Heart left ventricle (tissue), 16 donors: ENCODE measurements at places on chromosomes 5 and 9. TPM values are rescaled to one million over a fixed set of nuclear protein-coding genes. Genes with fewer than 3 reads are reported as not detected.

FUT7 gene
- polyA plus RNA-seq: 0.17 TPM

- DNase-seq: no peak
Measured at GRCh38 chr9:79801459-79801858, 229.7 kb downstream of the TLE4 start.

- peak; percentile 84 for DNase-seq
Measured at GRCh38 chr9:134377976-134378375, 51.7 kb downstream of the RXRA start.

DMRT3 gene
- polyA plus RNA-seq: not detected

- DNase-seq: no peak
Measured at GRCh38 chr5:36079200-36079781, 12.6 kb upstream of the UGT3A2 start.

DDX4 gene
- polyA plus RNA-seq: not detected

GRCh38 chr9:17453751-17454150, 125.1 kb upstream of the SH3GL2 start:
- no peak for DNase-seq

GRCh38 chr5:135689506-135689905, 110.7 kb upstream of the CXCL14 start:
- no peak for DNase-seq

DNA sequence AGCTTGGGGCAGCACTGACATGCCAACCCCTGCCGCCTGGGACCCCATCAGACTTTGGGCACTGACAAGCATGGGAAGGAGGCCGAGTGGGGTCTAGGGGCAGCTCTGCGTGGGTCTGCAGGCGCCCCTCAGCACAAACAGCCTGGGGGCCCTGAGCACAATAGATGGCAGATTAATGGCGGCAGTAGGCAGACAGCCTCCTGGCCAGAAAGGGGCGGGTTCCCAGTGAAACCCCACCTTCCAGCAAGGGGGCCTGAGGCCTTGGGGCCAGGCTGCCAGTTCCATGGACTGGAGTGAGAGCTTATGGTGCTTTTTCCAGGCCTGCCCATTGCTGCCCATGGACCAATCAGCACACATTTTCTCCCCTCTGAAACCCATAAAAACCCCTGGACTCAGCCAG, 2031.2 kb downstream of the EFNA5 start:
- DNase-seq: no peak

DNA sequence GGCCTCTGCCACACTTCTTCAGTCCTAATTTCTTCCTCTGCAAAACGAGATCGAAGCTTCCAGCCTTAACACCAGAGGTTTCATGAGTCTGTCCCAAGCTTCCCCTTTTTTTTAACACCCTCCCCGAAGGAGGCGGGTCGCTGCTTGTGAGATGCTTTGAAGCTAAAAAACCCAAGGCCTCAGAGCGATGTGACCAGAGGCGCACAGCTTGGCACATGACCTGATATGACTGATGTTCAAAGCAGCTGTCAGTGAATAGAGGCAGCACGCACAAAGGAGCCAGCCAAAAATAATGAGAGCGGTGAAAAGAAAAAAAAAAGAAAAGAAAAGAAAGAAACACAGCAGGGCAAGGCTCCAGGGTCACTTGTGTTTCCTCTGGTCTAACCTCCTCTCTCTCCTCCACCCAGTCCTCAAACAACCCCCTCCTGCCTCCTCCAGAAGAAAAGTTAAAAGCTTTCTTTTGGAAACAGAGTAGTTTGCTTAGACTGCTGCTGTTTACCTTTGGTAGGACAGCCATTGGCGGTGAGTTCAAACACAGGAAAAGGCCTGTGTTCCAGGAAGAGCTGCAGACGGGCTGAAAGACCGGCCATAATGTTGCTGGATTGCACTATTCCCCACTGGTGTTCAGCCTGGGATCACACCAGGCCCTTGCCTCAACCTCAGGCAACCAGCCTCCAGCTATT, 10.9 kb upstream of the ZNF366 start:
- DNase-seq: peak; percentile 35

DNA sequence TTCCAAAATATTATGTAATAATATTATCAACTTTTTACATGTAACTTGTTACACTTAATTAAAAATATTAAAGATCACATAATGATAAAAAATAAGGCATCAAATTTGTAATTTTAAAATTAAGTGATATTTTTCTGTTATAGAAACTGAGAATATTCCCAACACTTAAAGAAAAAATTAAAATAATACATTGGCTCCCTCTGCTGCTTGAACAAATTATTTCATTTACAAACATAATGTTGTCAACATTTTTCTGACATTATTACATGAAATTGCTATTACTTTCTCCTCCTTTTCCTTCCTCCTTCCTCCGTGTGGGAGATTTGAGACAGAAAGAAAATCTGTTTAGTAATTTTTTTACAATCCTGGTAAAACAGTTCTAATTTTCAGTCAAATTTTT, 42.3 kb downstream of the RNF180 start:
- no peak for DNase-seq

GRCh38 chr5:56482363-56482762, 249.2 kb upstream of the ANKRD55 start:
- DNase-seq: no peak

DNA sequence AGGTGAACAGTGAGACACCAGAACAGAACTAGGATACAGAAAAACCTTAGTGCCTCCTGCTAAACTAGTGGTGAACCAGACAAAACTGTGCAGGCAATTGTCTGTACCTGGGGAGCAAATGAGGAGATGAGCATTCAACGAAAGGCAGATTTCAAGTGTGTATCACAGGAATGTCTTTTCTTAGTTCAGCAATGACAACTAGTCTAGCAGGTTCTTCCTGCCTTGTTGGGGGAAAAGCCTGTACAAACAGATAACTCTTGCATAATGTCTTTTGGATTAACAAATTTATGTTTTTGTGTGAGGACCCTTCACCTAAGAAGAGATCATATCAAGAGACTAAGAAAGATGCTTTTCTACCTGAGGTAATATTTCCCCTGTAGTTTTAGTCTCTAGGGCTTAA, 21.8 kb upstream of the DENND4C start:
- no peak for DNase-seq

DNA sequence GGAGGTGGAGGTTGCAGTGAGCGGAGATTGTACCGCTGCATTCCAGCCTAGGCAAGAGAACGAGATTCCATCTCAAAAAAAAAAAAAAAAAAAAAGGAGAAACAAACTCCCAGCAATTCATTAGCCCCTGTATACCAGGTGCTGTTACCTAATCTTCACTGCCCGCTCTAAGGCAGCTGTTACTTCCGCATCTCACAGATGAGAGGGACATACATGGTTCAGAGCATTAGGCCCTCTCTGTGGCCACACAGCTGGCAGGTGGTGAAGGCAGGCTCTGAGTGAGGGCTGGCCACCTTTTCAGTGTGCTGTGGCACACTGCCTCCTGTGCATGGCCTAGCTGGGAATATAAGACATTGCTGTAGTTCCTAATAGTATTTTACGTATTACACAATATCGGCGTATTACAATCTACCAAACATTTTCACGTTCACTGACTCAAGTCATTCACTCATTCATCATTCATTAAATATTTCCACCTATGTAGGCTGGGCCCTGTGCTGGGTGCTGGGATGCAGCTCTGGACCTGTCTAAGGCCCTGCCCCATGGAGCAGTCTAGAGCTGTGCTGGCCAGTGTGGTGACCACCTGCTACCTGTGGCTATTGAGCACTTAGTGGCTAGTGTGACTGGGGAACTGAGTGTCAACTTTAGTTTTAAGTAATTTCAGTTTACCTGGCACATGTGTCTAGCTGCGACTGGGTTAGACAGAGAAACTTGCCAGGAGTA, 35.8 kb downstream of the RGS3 start:
- DNase-seq: no peak

DNA sequence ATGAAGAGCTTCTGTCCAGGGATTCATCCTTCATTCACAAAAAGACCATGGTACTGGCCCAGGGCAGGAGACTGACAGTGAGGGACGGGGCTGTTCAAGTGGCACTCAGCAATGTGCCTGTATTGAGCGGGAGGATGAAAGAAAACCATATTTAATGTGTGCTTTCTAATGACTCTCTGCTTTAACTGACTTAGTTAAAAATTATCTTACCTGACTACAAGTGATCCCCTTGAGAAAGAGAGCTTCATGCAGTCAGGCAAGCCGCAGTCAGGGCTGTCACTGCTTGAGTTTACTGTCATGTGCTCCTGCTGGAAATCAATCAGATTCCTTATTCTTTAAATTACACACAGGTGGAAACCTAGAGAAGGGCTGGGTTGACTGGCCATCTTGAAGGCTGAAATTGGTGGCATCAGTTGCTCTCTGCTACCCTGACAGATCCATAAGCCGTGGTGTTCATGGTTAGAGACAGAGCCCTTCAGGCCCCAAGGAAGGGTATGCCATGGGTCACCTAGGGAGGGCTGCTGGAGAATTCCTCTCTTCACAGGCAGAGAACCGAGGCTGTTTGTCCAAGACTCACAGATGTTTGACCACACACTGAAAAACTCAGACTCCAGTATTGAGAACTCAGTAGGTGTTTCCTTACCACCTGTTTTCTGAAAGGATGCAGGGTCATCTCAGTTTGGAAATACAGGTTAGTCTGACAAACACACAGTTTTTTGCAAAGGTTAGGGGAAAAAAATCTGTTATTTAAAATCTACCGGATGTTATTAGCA, 70.9 kb downstream of the TRIO start:
- no peak for DNase-seq

DNA sequence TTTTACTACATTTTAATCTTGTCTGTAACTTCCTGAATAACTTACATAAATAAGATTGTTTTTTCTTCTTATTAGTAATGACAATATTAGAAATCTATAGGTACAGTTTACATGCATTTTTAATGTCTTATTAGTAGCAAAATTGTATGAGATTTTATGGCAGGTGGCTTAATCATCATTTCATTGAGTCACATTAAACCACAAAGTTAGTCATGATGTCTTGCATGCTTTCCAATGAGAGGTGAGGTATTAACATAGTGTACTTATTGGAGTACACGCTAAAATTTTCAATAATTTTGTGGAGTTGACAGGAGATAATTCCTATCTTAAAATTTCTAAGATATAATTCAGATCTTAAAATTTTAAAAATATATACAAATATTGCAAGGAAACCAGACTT, 989.6 kb upstream of the ARRDC3 start:
- no peak for DNase-seq

DNA sequence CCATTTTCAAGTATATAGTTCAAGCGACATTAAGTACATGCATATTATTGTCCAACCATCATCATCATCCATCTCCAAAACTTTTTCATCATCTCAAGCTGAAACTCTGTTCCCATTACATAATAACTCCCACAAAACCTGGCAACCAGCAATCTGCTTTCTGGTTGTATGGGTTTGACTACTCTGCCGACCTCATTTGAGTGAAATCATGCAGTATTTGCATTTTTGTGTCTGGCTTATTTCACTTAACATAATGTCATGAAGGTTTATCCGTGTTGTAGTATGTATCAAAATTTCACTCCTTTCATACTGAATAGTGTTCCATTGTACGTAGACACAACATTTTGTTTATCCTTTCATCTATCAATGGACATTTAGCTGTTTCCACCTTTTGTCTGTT, 74.8 kb downstream of the SGCD start:
- DNase-seq: no peak

GRCh38 chr9:27453860-27454553, 70.1 kb upstream of the IFNK start:
- no peak for DNase-seq

GRM6 gene
- polyA plus RNA-seq: not detected

- no peak for DNase-seq
Measured at GRCh38 chr9:15426019-15426418, 3.3 kb downstream of the SNAPC3 start.

PLPP7 gene
- polyA plus RNA-seq: 166 TPM

DNA sequence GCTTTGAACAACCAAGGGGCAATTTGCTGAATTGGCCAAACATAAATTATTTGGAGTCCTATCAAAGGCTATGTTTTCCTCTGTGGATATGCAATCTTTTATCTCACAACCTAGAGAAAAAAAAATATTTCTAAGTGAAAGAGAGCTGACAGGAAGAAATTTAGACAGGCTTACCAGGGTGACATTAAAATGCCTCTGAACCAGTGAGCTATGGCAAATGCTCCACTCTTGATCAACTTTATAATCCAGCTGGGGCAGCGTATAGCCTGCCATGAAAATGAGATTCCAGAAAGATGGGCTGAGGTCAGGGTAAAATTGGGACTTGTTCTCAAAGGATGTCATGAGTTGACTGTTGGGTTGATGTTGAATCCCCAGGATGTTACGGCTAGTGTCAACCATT, 399.3 kb upstream of the TRPC7 start:
- DNase-seq: no peak

MYOT gene
- polyA plus RNA-seq: 276 TPM
